Thoracic aorta endothelial cell (primary cell): ENCODE measurements at places on chromosomes 1 and 21. TPM values are rescaled to one million over a fixed set of nuclear protein-coding genes. Genes with fewer than 3 reads are reported as not detected.

Gene HES5
- not detected in 2 replicates for total RNA-seq

Gene SKI
- total RNA-seq, result 36.8 and 38.2 TPM in 2 replicates

Gene ZNF593OS
- total RNA-seq, result not detected in 2 replicates

Gene PALMD
- total RNA-seq, result 76.2 and 127 TPM in 2 replicates

Gene AK5
- total RNA-seq, result 0.65 and 8.2 TPM in 2 replicates

Gene CZIB
- total RNA-seq, result 36.3 and 40.7 TPM in 2 replicates

Gene ACAP3
- total RNA-seq, result 19.7 and 22.7 TPM in 2 replicates

Gene PLEKHN1
- total RNA-seq, result 0.40 and 0.86 TPM in 2 replicates

Gene SIPA1L2
- total RNA-seq, result 19.4 and 23.1 TPM in 2 replicates

Gene GBP4
- total RNA-seq, result 2.9 and 3.6 TPM in 2 replicates

Gene AADACL4
- not detected in 2 replicates for total RNA-seq

Gene B3GALT2
- not detected in 2 replicates for total RNA-seq

Gene DRAXIN
- total RNA-seq, result 0.50 and 0.93 TPM in 2 replicates

Gene TMEM240
- 3.5 and 4.0 TPM in 2 replicates for total RNA-seq

Gene ETS2
- total RNA-seq, result 76.2 and 80.3 TPM in 2 replicates

Gene PTAFR
- total RNA-seq, result under 0.01 and 0.14 TPM in 2 replicates

Gene FMO4
- total RNA-seq, result 0.65 and 0.80 TPM in 2 replicates

Gene MTMR11
- total RNA-seq, result 6.9 and 8.8 TPM in 2 replicates

Gene SLC66A1
- total RNA-seq, result 13.7 and 14.0 TPM in 2 replicates

Gene CNR2
- not detected in 2 replicates for total RNA-seq

Gene ITSN1
- total RNA-seq, result 81.4 and 97.5 TPM in 2 replicates

Gene AZIN2
- total RNA-seq, result 1.2 and 1.4 TPM in 2 replicates

Gene APCS
- total RNA-seq, result not detected in 2 replicates

Gene TARBP1
- total RNA-seq, result 36.8 and 37.1 TPM in 2 replicates

Gene KLHDC7A
- total RNA-seq, result not detected in 2 replicates

Gene GFI1
- total RNA-seq, result 0.07 and 0.27 TPM in 2 replicates

Gene SFPQ
- 381 and 432 TPM in 2 replicates for total RNA-seq

Gene ANGPTL3
- total RNA-seq, result 0.07 TPM in 1 of 2 replicates, not detected in the other

Gene ITLN2
- total RNA-seq, result 0.27 TPM in 1 of 2 replicates, not detected in the other

Gene MYCL
- 2.1 and 3.0 TPM in 2 replicates for total RNA-seq

Gene TMEM269
- total RNA-seq, result 0.13 TPM in 1 of 2 replicates, not detected in the other

Gene KRTAP13-2
- not detected in 2 replicates for total RNA-seq

Gene SAMD13
- total RNA-seq, result 2.8 and 3.2 TPM in 2 replicates

Gene SHE
- 77.0 and 88.4 TPM in 2 replicates for total RNA-seq

Gene PCP4L1
- not detected in 2 replicates for total RNA-seq

Gene STK40
- 20.2 and 22.9 TPM in 2 replicates for total RNA-seq

Gene CSRP1
- total RNA-seq, result 364 and 440 TPM in 2 replicates

Gene LRRC7
- total RNA-seq, result under 0.01 TPM in 2 replicates

Gene ARHGEF16
- total RNA-seq, result 0.27 and 1.0 TPM in 2 replicates

Gene FAM177B
- total RNA-seq, result not detected in 2 replicates

Gene C1orf116
- total RNA-seq, result not detected in 2 replicates

Gene ROR1
- 0.53 and 6.7 TPM in 2 replicates for total RNA-seq

Gene ANGPTL1
- total RNA-seq, result not detected in 2 replicates

Gene SH3BGR
- total RNA-seq, result 0.27 and 0.43 TPM in 2 replicates

Gene TAF12
- total RNA-seq, result 20.8 and 21.0 TPM in 2 replicates

Gene RPE65
- total RNA-seq, result not detected in 2 replicates
